ENCODE measurements at places on chromosomes 1 and 21.
A peak's percentile ranks its signal among the peaks of the same experiment; 100 is the strongest.

- no peak for DNase-seq
Measured at GRCh38 chr1:176976225-176976624, 188.3 kb downstream of the ASTN1 start.

DNA sequence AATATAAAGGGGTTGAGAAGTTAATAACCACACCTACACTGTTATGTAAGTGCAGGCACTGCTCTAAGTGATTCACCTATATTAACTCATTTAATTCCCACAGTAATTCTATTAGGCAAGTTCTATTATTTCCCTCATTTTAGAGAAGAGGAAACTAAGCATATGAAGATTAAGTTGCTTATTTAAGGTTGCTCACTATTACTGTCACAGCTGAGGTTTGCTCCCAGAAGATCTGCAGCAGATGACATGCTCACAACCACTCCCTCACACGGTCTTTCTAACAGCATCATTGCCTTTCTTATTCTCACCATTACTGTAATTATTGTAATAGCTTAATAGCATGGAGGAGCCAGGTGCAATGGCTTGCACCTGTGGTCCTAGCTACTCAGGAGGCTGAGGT is 196.4 kb upstream of the GREM2 start:
- DNase-seq, result no peak

DNA sequence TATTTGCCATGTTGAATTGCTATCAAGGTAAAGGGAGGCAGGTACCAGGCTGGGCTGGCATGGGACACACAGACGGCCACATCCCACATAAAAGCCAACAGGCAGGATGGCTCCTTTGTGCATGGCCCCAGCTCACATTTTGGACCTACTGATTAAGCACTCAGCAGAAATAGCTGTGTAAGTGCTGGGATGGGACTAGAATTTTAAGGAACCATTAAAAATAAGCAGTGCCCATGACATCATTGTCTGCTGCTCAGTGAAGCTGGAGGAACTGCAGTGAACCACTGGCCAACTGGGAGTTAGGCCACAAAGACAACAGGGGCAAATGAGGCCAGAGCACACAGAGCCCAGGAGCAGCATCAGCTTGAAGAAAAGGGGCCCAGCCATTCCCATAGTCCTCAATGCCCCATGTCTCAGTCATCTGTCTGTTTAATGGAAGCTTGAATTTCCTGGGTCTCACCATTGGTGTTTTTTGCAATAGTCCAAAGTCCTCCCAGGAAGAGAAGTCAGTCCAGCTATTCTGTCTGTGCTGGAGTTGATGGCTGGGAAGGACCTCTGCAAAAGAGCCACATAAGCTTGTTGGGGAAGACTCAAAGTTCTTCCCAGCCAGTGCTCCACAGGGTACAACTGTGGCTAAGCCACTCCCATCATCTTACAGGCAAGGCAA is 45.3 kb upstream of the TNR start:
- DNase-seq, result no peak

GRCh38 chr1:5590717-5591116 is 401.5 kb downstream of the NPHP4 start:
- no peak for DNase-seq

- no peak for DNase-seq
Measured at GRCh38 chr1:229572286-229572685, 13.8 kb upstream of the ABCB10 start.

- no peak for DNase-seq
Measured at GRCh38 chr1:58017641-58018040, 528.9 kb downstream of the OMA1 start.

- no peak for DNase-seq
Measured at GRCh38 chr21:32990666-32991065, 35.1 kb upstream of the OLIG2 start.

DNA sequence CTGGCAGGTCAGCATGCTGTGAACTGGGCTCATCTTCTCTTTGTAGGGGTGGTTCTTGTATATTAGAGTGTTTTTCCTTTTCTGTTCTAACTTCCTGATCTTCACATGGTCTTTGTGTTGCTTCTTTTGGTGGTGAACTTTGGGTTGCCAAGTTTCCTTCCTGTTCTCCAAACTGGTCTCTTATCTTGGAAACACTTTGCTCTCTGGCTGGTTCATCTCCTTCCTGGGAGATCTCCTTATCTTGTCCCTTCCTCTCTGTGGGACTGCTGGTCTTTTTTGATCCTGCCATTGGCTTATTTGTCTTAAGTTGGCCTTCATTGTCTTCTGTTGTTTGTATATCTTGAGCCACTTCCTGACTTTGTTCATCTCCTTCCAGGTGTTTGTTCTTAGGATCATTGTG is 2.1 kb downstream of the TCHHL1 start:
- no peak for DNase-seq

DNA sequence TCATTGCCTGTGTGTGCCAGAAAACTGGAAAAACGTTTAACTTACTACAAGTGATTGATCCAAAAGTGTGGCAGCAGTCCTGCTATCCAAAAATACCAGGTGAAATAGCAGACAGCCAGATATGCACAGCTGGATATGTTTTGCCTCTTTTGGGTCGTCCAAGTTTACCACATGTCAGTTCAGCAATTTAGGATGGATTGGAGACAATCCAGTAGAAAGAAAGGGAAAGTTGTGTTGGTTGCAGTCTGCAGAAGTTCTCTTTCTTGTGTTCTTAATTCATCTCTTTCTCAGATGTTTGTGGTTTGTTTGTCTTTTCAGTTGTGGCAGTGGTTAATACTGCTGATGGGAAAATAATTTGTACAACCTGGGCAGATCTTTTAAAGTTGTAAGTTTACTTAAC is 645.0 kb downstream of the PTPRC start:
- DNase-seq, result no peak

DNA sequence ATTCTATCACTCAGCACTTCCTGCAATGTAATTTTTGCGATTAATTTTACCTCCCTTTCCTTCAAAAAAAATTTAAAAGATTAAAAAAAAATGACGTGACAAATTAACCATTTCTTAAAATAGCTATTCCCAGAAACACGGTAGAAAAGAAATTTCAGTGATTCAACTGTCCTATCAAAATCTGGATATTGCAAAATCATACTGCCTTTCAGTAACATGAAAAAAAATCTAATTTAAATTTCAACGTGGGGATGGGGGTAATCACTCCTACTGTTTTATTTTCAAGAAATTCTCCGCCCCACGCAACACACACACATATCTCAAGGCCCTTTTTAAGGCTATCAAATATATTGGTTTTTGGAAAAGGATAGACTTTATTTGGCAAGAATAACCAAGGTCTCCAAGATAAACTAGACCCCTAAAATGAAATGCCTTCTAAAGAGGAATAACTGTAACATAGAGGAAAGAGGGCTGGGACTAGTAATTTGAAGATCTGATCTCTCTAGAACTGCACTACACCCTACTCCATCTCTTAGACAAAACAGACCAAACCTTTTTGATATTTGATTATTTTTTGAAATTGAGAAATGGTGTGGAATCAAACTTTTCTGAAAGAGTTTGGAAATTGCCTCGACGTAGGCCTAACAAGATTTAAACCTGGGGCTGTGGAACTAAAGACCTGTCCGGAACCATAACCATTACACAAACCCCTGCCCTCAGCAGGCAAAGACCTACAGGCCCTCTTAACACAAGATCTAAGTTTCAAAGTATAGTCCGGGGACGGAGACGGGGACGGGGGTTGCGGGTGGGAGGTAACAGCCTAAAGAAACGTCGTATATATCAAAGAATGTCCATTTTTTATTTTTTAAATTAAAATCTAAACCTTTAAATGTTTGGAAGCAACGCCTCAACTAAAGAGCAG is 941 bp downstream of the ARNT start:
- DNase-seq, result no peak

DNA sequence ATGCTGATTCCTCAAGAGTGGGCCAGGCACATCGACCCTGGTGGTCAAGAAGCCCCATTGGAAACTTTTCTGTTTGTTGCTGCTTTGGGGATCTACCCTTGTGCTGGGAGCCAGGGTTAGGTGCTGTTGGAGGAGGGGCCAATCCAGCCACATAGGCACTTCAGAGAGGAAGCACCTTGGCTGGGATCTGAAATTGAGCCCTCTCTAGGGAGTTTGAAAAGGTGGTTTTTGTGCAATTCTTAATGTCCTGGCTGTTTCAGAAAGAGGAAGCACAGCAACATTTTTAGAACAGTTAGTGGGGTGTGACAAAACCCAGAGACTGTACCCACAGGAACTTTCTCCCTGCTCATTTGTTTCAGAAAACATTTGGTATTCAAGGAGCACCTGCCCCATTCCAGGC is 17.2 kb upstream of the BEND5 start:
- no peak for DNase-seq

GRCh38 chr1:107140703-107141490 is at the start of gene NTNG1:
NTNG1 (plus strand) TSS chr1:107141039.
- no peak for DNase-seq

DNA sequence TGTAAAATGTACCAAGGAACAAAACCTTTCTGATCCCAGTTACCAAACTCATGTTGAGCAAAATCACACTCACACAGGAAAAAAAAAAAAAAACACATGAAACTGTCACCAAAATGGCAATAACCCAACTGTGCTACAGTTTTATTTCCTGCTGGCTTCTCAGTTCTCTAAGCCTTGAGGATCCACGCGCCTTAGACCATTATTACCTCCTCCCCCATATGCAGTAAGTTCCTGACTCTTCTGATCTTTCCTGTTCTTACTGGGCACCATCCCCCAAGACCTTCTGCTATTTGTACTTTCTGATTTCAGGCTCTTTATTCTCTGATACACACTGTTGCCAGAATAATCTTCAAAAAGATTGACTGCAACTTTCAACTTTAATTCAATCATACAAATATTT is 79.6 kb downstream of the SLC45A1 start:
- no peak for DNase-seq

DNA sequence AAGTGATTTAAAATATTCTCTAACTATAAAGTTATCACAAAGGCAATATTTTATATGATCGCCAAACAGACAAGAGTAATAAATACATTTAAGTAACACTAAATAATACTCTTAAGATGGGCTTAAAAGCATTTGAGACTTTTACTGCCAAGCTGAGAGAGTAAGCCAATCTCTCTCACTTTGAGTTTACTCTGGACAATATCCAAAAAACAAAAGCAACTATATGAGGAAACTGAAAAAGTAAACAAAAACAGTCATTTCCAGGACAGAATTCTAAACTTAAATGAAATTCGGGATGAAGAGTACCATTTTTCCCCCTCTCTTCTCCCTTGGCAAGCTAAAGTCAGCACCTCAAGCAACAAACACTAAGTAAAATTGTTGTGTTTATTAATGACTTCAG is 173.2 kb downstream of the COP1 start:
- DNase-seq, result no peak

DNA sequence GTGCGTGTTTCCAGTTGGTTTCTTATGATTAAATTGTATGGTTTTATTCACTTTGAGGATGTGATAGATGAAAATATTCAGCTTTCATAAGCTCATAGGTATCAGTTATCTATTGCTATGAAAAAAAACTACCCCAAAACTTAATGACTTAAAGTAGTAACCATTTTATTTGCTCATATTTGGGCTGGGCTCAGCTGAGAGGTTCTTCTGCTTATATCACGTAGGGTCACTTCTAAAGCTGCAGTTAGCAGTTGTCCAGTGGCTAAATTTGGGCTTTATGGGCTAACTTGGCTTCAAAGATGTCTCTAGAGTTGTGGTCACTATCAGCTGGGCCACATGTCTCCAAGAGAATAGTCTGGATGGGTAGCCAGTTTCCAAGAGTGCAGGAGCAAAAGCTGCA is 206.4 kb upstream of the LYPLAL1 start:
- no peak for DNase-seq

GRCh38 chr1:4210043-4210442 is 310.0 kb upstream of the C1orf174 start:
- DNase-seq, result no peak

- peak; percentile 1 for DNase-seq
Measured at GRCh38 chr1:182198006-182198605, 136.6 kb upstream of the ZNF648 start.

GRCh38 chr1:210232511-210233215 is at the start of gene SERTAD4:
SERTAD4 (plus strand) TSS chr1:210232796; CDS start chr1:210237961, 5,165 bp downstream.
- DNase-seq, result no peak

DNA sequence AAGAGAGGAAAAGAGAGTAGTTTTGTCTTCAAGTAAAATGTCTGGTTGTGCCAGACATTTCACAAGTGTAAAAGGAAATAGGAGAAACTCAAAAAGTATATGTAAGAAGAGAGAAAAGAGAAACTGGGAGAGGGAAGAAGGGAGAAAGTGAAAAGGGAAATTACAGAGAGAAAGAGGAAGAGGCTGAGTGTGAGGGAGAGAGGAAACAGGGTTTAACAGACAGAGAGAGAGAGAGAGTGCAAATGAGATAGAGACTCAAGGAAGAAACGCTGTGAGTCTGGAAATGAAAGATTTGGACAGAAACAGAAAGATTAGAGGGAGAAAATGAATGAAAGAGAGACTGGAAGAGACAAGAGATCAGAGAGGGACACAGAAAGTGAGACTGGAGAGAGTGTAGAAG is 806.2 kb downstream of the PLA2G4A start:
- DNase-seq, result no peak

GRCh38 chr1:115810609-115811008 is 30.3 kb downstream of the NHLH2 start:
- no peak for DNase-seq

DNA sequence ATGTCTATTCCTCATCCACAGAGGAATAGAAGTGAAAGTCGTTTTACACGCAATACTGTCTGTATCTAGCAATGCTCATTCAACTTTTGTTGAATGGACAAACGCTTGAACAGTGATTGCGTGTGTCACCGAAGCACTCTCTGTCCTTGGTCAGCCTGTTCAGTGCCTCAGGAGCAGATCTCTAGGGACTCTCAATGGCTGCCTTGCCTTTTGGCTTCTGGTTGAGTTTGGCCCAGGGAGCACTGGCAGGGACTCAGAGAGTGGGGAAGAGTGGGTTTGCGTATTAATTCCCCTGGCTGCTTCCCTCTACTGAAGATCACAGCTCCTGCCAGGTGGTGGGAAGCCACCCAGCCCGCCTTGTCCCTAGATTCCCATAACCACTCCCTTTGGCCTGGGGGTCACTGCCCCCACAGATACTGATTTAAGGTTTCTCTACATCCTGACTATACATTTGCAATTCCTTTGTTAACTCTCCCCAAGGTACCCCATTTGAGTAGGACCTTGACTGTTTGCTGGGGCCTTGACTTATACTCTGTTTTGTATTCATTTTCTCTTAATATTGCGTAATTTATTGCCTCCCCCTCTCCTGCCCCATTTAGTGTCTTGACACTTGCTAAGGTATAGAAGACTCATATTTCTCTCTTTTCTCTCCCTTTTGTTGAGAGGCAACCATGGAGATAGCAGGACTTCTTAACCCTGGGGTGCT is 61.7 kb upstream of the USP24 start:
- no peak for DNase-seq

- DNase-seq, result no peak
Measured at GRCh38 chr1:12163210-12163609, 3.6 kb upstream of the TNFRSF1B start.

GRCh38 chr1:97960470-97960869 is 39.6 kb upstream of the DPYD start:
- no peak for DNase-seq
